Activated CD8-positive, alpha-beta memory T cell treated with anti-CD3 and anti-CD28 coated beads for 24 hours (primary cell): ENCODE measurements at places on chromosomes 16 and 17.

GRCh38 chr16:54632322-54633220, 298.1 kb upstream of the IRX5 start:
- no peak for DNase-seq

DNA sequence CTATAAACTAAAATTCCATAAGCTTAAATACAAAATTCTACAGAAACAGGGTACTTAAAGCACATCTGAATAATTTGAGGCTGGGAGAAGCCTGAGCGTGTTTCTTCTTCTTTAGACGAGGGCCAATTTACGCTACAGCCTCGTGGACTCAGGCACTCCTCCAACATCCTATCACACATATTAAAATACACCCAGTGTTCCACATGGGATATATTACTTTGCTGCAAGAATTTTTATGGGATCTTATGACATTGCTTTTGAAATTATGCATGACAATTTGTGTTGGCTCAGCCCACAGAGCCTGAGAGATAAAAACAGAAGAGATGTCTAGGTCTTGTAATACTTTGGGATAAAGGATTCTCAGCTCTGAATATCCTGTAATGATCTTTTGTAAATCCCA, 3.5 kb upstream of the TANGO6 start:
- no peak for DNase-seq

DNA sequence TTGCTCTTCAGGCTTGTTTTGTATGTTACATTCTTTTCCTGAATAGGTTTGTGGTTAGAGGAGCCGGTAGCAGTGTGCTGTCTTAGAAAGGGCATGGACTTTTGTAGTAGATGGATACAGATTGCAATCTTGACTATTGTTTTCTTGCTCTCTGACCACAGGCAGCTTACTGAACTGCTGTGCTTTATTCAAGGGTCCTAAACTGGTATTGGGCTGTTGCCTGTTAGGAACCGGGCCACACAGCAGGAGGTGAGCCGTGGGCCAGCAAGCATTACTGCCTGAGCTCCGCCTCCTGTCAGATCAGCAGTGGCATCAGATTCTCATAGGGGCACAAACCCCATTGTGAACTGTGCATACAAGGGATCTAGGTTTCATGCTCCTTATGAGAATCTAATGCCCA, 373.9 kb downstream of the CPPED1 start:
- DNase-seq: no peak

DNA sequence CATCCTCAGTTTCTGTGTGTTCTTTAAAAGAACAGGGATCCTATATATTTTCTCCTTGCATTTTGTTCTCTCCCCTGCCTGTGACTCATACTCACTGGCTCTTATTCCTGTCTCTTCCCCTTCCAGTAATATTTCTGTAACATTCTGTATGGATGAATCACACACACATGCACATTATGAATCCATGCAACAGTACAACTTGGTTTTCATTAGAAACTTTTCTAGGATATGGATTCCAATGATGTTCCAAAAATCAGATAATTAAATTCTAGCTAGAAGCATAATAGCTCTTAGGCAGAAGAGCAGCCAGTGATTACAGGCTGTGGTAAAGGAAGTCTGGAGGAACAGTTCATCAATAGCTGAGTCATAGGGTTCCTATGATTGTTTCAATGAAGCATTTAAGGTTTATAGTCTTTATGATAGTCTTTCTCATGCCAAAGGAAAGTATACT, 119.6 kb upstream of the PMFBP1 start:
- no peak for DNase-seq

DNA sequence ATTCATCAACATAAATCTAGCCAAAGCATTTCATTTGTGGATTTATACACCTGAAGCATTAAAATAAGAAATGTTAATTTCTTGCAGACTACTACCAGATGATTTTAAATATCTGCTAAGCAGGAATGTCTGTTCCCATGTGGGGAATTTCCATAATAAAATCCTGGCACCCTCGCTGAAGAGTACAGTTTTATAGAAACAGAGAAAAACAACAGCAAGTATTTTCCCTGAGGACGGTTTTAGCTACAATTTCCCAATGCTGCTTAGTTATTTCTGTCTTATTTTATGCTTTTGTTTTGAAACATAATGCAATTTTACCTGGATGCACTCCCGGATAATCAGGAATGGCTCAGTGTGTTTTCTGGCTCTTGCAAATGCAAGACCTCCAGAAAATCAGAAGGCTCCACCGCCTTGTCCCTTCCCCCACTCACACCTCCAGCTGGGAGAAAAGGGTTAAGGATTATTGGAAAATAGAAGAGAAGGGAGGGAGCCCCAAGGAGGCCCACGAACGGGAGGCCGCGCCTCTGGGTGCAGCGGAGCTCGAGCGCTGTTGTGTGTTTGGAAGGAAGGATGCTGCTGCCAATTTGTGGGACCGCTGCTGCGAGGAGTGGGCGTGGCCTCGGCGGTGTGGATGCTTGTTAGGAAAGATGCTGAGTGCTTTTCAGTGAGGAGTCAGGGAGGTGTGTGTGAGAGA, at the start of gene CNTNAP4:
Gene CNTNAP4, plus strand, starts transcription at position 657 of the 694 bp plus-strand sequence. CDS start 262 bp downstream, outside the sequence.
- no peak for DNase-seq

- DNase-seq: no peak
Observed at GRCh38 chr16:67664871-67665270, 1.7 kb downstream of the ENKD1 start.
